ENCODE measurements at places on chromosomes 11 and 22.
A peak's percentile ranks its signal among the peaks of the same experiment; 100 is the strongest.

- DNase-seq, result no peak
Measured at GRCh38 chr11:18548001-18548400, 21.3 kb upstream of the TSG101 start.

GRCh38 chr22:50171965-50172421, 1.5 kb downstream of the PANX2 start:
- DNase-seq, result no peak

DNA sequence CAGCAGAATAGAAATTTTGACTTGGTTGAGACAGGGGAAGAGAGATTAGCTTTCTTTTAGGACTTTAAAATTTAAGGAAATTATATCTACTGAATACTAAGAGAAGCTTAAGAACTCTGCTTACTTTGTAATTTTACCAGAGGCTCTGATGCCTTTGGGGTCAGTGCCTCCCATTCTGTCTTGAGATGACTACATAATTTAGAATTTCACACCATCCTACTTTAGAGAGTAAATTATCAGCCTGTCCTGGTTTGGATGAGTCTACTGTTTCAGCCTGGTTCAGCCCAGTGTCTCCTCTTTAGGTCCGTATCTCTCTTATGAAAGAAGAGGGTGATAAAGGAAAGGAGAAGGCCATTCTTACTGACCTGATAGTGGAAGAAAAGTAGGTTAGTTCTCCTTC, 9.8 kb downstream of the NUCB2 start:
- DNase-seq, result no peak

DNA sequence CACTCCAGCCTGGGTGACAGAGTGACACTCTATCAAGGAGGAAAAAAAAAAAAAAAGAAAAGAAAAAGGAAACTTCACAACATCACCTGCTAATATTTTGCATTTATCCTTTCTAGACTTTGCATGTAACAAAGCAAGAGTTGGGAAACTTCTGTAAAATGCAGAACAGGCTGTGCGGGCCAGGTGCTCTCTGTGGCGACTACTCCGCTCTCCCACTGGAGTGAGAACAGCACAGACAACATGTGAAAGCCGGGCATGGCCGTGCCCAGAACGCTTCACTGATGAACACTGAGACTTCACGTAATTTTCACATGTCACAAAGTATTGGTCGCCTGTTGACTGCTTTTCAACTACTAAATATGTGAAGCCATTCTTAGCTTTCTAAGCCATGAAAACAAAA, 15.5 kb upstream of the TESMIN start:
- no peak for DNase-seq

- DNase-seq, result peak; percentile 84
Measured at GRCh38 chr11:8757047-8757446, 74.5 kb downstream of the RPL27A start.

DNA sequence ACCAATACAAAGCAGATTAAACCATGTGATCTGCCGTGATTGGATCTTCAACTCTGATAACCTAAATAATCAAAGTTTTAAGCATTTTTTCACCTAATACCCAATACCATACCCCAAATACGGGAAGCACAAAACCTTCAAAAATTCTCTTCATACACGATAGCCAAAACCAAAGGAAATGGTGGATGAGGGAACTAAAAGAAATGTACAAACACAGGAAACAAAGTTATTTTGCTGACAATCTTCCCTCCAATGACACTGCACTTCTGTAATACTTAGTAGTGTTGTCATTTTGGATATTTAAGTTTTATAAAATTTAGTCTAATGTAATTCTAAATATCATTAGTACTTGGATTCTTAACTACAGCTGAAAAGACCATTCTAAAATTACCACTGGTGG, 27.0 kb downstream of the CSTF3 start:
- DNase-seq, result no peak

DNA sequence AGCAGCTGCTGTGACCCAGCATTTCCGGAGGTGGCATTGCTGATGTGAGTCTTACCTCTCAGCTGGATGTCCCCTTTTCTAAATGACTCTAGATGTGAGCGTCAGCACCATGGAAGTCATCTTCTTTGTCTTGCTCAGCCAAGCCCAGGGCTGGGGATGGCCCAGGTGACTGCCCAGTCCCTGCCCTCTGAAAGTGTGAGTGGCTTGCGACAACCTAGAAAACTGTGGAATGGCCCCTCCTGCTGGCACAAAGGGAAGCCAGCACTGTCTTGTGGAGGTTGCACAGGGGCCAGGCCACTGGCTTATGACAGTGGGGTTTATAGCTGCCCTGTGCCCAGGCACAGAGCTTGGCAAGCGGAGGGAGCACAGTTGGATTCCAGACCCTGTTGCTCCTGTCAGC, 6.2 kb downstream of the TUB start:
- DNase-seq, result peak; percentile 12

- DNase-seq, result peak; percentile 61
Measured at GRCh38 chr11:112082729-112083128, 3.8 kb downstream of the TIMM8B start.

GRCh38 chr22:18066181-18066859, 11.5 kb upstream of the PEX26 start:
- DNase-seq, result no peak

- DNase-seq, result no peak
Measured at GRCh38 chr11:33774736-33775466, 581 bp upstream of the FBXO3 start.

DNA sequence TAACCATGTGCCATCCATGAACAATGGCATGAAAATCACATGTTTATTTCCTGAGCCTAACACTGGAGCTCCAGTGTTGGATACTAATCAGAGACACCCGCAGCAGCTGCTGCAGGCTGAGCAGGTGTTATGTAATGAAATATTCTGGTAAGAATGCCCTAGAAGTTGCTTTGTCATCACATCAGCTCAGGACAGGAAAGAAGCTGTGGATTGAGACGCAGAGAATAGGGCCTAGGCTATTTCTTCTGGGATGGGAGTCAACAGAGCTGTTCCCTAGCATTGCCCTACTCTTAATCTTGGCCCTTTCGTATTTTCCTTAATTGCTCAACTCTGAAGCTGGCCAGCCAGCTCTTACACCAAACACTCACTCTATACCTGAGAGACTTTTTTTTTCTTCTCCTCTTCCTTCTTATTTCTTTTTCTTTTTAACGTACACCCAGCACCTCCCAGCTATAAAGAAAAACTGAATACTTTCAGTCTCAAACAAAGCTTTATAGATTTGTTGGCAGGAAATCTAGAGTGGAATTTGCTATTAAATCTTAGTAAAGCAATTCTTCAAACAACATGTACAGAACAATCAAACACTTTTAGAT, 31.9 kb downstream of the RASSF10 start:
- DNase-seq, result no peak

DNA sequence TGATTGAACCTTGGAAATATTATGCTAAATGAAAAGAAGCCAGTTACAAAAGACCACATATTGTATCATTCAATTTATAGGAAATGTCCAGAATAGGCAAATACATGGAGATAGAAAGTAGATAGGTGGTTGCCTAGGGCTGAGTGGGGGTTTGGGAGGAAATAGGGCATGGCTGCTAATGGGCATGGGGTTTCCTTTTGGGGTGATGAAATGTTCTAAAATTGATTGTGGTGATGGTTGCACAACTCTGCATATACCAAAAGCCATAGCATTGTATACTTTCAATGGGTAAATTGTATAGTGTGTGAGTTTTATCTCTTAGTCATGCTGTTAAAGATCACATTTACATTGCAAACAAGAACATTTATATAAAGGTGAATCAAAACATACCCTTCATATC, 48.7 kb downstream of the LDLRAD3 start:
- no peak for DNase-seq

- DNase-seq, result no peak
Measured at GRCh38 chr22:17974087-17974486, 50.3 kb downstream of the MICAL3 start.

DNA sequence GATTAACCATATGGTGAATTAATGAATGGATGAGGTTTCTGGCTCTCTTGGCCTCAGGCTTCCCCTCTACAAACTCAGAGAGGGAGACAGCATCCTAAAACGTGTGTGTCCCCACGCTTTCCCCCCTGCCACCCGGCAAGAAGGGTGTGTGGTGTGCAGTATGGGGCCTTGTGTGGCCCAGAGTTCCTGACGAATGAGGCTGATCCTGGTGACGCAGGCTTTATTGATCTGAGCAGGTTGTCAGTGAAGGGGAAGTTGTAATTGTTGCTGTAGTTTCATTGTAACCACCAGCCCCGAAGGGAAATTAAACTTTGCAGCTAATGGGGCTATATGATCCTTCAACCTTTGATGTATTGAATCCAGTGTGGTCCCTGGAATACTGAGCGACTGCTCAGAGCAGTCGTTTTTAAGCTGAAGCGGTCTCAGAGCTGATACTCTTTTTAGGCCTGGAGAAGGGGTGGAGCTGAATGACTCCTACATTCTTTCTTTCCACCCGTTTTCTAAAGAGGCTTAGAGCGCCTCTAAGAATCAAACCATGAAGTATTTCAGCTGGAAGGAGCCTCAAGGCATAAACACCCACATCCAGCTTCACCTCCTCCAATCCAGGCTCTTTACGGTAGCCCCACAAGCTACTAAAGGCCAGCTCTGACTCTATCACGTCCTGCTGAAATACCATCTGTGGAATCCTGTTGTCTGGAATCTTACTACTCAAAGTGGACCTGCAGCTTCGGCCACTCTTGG, 284.7 kb downstream of the MIAT start:
- no peak for DNase-seq

DNA sequence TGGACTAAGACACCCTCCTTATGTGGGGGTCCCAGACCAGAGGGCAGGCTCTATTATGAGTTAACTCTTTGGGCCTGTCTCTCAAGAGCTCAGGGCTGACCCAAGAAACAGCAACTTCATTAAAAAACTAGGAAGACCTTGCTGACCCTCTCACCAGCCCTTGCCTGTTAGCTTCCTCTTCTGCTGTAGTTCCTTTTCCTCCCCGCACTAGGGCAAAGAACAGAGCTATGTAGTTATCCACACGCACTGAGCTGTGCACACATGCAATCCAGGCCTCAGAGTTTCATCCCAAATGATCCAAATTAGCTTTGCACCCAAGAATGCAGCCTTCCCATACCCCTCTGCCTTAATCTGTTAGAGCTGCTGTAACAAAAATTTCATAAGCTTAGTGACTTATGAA, 539.6 kb upstream of the CADM1 start:
- no peak for DNase-seq

- DNase-seq, result peak; percentile 89
Measured at GRCh38 chr11:102882389-102883024, 7.7 kb upstream of the MMP12 start.

DNA sequence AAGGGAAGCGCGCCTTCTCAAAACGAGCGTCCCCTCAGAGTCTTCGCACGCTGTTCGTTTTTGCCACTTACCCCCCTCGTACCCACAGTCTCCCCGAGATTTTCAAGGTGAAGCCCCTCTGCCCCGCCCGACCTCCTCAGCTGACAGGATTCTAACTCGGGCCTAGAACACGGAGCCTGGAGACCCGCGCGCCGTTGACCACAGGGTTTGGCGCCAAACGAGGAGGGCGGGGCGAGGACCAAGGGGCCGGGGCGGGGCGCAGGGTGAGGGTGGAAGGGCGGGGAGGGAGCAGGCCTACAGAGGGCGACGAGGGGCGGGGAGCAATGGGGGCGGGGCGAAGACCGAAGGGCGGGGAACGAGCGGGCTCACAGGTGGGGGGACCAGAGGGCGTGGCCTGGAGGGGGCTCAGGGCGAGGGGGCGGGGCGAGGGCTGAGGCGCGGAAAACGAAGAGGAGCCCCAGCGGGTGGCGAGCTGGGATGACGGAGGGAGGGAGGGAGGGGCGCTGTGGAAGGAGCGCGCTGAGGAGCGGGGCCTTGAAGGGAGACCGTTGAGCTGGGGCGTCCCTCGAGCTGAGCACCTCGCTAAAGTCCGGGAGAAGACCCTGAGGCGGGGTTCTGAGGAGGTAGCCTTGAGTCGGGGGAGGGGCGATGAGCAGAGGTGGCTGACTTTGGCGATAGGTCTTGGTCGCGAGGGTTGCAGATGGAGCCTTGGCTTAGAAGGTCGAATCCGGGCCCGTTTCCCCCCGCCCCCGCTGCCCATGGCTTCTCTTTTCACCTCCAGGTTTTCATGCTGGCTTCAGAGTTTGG, at the start of gene DMC1:
Gene DMC1, minus strand, starts transcription at position 212 of the 807 bp plus-strand sequence. CDS start 1,927 bp downstream, outside the sequence.
- peak; percentile 83 for DNase-seq

DNA sequence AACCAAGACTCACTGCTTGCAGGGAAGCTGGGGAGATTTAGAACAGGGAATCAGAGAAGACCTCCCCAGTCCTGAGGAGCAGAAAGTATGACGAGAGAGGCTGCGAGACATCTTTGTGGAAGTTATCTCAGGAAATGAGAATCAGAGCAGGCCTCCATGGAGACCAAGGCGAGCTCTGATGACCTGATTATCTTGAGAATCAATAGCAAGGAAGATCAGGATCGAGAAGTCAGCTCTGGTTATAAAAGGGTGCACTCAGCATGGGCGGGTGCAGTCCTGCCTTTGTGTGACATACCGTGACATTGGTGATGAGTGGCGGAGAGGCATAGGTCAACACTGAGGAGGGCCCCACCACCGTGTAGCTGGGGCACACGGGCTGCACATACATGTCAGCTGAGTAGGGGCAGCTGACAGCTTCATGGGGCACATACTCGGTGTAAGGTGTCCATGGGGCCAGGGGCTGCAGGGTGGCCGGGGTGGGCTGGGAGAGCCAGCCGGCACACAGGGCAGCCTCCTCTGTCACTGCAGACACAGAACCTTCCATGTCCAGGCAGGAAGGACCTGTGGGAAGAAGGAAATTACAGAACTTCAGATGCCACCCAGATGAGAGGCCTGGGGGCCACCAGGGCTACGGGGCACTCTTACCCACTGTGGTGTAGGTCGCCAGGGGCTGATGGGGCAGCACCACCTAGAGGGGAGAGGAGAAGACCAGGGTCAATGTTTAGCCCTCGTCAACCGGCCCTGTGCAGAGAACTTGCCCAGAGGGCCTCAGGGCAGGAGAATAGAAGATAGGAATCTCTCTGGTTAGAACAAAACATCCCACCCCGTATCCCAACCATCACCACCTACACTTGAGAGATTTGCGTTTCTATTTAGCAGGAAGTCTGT, 21.7 kb downstream of the POU2AF1 start:
- DNase-seq, result no peak

DNA sequence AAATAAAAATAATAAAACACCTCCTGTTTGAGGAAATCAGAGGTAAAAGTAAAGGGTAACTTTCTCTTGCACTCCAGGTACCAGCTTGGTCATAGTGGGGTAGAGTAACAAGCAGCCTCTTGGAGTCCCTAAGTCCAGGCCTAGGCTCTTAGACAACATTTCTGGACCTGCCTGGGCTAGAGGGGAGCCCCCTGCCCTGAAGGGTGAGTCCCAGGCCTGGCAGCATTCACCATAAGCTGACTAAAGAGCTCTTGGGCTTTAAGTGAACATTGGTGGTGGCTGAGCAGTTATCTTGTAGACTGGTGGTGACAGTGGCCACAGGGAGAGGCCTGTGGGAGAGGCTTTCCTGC, 18.6 kb upstream of the OR56A3 start:
- DNase-seq, result no peak

GRCh38 chr11:118152020-118152551, 537 bp downstream of the SCN4B start:
- no peak for DNase-seq

GRCh38 chr22:21697880-21698279, 32.1 kb downstream of the PPIL2 start:
- peak; percentile 19 for DNase-seq
